ENCODE measurements at places on chromosomes 6 and 20. TPM values are rescaled to one million over a fixed set of nuclear protein-coding genes. Genes with fewer than 3 reads are reported as not detected.

DNA sequence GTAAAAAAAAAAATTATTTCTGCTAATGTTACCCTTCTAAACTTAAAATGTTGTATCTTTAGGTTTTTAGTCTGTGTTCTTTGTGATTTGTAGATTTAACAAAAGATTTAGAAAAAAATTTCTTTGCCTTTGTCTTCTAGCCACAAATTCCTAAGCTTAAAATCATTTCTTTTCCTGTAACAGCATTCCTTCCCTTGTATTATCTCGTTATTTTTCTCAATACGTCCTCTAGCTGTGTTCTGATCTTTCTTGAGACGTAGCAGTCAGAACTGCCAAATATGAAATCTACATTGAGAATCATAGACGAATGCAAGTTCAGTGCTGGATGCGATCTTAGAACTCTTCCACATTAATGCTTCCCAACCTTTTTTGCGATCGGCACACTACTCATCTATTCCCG lies 283.1 kb downstream of the UTRN start:
- DNase-seq, result no peak

- DNase-seq, result no peak
Measured at GRCh38 chr6:5121479-5121878, 36.3 kb downstream of the PPP1R3G start.

- DNase-seq, result no peak
Measured at GRCh38 chr20:2171266-2171790, 69.7 kb downstream of the STK35 start.

DNA sequence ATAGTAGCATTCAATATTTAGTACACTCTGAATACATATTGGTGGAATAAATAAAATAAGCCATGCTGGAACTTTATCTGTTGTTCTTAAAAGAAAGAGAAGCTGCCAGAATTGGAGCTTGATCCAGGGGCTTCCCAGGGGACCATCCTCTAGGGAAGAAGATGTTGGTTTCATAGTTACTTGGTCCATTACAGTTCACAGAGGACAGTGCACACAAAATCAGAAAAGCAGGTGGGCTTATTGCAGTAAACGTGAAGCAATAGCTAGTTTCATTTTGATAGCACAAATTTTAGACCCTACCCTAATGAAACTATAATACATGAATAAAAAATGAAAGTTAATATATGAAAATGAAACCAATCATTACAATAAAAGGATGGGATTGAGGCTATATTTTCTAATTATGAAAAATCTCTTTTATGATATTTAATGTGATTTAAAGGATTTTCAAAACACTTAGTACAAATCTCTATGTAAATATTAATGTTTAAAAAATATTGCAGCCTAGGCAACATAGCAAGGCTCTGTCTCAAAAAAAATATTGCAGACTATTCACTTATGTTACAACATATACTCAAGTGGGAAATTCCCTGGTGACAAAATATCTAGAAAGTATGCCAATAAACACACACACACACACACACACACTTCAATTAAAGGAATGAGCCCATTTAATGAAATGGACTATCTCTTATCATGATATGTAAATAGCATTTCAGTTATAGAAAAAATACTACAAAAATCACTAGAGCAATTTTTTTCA lies 227.0 kb upstream of the MARCKS start:
- no peak for DNase-seq

TPX2 gene
- 14.8 TPM for total RNA-seq

- DNase-seq, result no peak
Measured at GRCh38 chr6:54758340-54758739, 88.2 kb upstream of the FAM83B start.

TNXB gene
- total RNA-seq, result 64.4 TPM

All from skin of body (tissue), 3 donors.